NCI-H1105 treated with DMSO at 0.1 percent for 48 hours (cell line): ENCODE measurements at places on chromosomes 5 and 9.

DNA sequence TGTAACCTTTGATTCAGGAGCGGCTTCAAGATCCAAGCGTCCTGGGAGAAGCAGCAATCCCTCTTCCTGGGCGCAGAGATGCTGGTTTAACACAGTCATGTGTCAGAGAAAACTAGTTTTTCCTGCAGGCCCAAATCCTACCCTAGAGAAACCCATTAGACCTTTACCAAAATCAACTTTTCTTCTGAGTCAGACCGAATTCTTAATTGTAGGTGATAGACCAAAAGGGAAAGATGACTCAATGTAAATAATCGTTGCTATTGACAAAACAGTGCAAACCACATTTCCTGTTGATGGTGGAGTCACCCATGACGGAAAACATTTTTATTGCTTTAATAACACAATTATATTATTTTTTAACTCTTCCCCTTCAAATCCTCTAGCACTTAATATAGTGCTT, 40.1 kb downstream of the SLC1A1 start:
- no peak for DNase-seq

DNA sequence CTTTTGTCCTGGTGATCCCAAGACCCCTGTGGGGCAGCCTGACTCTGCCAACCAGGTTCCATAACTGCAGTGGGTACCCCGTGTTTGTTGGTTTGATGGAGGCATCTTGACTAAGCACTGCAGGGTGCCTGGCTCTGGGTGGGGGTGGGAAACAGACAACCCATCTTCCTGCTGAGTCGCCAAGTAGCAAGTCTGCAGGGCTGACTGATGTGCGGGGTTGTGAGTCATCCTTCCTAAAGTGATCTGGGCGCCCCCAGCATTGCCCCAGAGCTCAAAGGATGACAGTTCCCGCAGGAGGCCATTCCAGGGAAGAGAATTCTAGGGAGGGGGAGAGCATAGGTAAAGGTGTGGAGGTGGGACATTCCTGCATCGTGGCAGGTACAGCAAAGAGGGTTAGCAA, 23.5 kb downstream of the DAB2IP start:
- DNase-seq = no peak

DNA sequence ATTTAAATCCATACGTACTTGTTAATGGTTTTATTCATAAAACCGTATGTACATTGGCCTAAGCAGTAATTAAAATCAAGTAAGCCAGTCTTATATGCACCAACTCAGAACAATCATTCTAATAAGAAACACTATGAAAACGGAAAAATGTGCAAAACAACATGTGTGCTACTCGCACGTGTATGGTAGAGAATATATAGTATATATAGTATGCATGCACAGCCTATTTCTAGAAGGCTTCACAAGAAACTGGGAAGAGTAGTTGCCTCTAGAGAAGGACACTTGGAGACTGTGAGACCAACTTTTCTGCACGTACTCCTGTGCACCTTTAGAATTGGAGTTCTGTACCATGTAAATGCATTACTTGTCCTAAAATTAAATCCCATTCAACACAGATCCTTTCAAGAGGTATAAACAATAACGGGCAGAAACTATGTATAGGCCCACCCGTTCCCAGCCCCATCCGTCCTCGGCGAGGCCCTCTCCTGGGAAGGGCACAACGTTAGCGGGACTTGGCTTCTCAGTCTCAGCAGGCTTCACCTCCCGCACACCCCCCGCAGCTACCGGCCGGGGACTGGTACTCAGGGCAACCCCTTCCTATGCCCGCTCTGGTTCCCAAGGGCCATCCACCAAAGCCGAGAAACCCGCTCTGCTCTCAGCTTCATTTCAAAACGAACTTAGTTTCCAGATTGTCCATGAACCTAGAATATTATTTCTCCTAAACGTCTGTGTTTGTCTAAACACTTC, 2.0 kb downstream of the CDC14B start:
- no peak for DNase-seq

- DNase-seq = no peak
Measured at GRCh38 chr9:34862836-34863235, 95.2 kb upstream of the PHF24 start.

GRCh38 chr5:137867664-137868063, at the start of gene MYOT:
Gene MYOT (plus strand): TSS chr5:137867860. CDS start chr5:137870652, 2,792 bp downstream.
- DNase-seq = no peak

DNA sequence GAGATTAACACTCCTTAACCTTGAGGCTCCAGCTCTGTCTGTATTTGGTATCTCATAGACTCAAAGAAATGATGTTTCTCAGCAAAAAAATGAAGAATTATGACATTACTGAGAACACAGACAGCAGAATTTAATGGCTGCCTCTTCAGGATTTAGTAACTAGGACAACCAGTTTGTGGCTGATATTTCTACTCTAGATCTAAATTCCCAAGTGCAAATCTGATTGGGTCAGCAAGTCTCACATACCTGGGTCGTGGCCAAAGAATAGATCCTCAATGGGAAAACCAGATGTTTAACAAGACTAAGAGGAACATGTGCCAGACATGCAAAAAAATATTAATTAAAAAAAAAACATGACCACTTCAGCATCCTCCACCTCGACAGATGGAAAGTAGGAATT, 608.9 kb downstream of the DTWD2 start:
- DNase-seq = no peak

DNA sequence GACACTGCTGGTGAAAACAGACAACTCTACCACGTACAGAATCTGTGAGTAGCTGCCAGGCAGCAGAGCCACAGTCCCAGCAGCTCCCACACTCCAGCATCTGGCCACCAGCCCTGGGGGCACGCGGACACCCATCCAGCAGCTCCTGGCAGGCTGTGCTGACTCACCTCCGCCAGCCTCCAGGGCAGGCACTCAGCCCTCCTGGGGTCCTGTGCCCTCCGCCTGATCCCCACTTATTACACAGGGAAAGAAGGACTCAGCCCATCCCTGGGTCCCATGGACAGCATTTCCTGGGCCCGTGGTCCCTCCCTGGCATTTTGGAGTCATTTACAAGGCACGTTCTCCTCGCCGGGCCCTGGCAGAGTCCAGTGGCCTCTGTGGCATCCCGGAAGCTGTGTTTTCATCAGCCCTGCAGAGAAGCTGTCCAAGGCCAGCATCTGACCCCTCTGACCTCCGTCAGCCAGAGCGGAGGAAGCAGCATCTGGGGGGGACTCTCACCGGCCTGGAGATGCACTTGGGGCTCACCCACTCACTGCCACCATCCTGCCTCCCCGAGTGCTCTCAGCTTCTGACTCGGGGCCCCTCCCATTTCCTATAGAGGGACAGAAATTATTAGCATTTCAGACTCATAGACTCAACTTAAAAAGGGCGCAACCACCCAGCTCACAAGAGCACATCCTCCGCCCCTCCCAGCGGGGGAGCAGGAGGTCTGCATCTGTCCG, 21.6 kb downstream of the PAEP start:
- no peak for DNase-seq

DNA sequence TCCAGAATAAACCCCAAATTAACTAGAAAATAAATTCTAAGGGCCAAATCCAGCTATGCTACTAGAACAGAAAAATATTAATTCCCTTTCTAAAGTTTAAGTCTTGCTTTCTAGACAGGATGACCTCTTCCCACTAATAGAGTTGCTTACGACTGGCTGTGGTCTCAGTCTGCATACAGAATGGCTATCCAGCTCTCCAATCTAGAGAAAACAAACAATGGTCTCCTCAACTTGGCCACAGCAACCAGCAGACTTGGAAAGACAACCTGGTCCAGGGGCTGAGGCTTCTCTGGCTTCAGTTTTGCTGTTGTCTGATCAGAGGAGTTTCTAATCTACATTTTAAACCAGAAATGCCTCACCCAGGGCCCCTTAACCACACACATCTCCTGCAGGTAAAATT, 28.9 kb downstream of the RASEF start:
- no peak for DNase-seq

GRCh38 chr9:97310896-97311295, 3.4 kb downstream of the CCDC180 start:
- DNase-seq = no peak

GRCh38 chr5:150411245-150411979, 1.3 kb downstream of the CD74 start:
- DNase-seq = no peak

DNA sequence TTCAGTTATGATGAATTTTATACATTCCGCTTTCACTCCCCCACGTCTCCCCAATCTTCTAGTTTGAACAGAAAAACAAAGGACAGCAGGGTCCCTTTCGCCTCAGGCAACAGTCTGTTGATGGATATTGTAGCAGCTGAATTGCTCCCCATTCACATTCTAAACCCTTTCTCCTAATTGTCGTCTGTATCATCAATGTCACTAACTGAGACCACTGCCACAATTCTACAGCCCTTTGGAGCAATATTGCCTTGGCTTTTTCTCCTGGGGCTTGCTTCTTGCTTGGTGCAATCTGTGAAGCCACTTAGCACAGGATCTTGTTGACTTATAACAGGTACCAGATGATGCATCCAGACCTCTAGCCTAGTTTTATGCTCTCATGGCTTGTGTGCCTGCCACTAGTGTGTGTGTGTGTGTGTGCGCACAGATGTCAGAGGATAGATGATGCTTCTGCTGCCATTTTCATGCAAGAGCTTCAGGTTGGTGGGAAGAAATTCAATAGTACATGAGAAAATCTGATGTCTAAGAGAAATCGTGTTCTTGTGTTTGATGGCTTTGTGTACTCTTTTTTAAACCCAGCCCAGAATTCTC, 195.2 kb upstream of the ISL1 start:
- DNase-seq = no peak

GRCh38 chr5:10192309-10192708, 57.4 kb downstream of the ATPSCKMT start:
- no peak for DNase-seq

- DNase-seq = no peak
Measured at GRCh38 chr5:83277953-83278352, 193.6 kb upstream of the VCAN start.

GRCh38 chr9:72601615-72602014, 80.2 kb downstream of the TMC1 start:
- DNase-seq = no peak

- no peak for DNase-seq
Measured at GRCh38 chr5:135831439-135831838, 3.0 kb upstream of the SLC25A48 start.

DNA sequence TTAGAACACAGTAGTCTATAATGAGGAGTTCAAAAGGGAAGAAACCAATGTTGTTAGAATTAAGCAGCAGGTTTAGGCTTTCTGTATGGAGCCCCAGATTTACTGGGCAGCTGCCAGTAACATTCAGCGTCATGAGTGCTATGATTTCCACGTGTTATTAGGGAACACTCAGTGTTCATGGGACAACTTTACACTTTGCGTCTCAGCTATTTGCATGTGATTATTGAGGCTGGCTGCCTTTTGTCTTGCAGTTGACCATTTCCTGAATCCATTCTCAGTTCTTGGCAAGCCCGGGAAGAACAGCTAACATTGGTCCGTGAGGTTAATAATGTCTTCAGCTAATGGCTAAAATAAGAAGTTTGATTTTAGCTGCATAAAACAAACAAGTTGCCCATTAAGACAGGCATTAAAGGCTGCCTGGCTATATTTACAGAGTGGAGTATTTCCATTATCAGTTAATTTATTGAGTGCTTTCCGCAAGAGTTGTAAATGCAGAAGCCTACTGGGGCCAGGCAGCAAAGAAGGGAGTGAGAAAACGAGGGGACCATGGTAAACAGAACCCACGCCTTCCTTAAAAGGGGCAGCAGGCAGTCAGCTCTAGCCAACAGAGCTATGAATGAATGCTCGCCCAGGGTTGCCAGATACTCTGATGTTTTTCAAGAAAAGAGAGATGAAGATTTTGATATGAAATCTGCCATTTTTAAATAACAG, 120.9 kb downstream of the PIP5K1B start:
- peak; percentile 80 for DNase-seq

- peak; percentile 40 for DNase-seq
Measured at GRCh38 chr9:119487118-119487827, 118.0 kb upstream of the BRINP1 start.

- no peak for DNase-seq
Measured at GRCh38 chr9:36818965-36819870, 214.8 kb downstream of the PAX5 start.

- no peak for DNase-seq
Measured at GRCh38 chr9:137382444-137383080, 40.4 kb downstream of the EXD3 start.

- DNase-seq = no peak
Measured at GRCh38 chr5:133754575-133755169, 142.3 kb upstream of the FSTL4 start.

DNA sequence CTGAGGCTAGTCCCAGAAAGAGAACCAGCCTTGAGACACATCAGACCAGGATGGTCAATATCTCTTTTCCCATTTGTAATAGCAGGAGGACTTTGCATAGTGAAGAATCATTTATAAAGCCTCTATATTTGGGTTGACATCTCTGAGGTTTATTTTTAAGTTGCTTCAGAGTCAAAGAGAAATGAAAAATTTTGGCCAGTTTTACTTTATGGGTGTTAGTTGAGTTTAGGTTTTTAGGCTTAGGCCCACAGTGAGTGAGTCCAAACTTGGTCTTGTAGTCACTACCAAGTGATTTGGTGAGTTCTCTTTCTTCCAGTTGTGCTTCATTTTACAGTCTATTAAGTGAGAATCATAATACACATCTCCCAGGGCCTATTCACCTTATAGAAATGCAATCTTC, 5.3 kb upstream of the MEF2C start:
- DNase-seq = no peak

DNA sequence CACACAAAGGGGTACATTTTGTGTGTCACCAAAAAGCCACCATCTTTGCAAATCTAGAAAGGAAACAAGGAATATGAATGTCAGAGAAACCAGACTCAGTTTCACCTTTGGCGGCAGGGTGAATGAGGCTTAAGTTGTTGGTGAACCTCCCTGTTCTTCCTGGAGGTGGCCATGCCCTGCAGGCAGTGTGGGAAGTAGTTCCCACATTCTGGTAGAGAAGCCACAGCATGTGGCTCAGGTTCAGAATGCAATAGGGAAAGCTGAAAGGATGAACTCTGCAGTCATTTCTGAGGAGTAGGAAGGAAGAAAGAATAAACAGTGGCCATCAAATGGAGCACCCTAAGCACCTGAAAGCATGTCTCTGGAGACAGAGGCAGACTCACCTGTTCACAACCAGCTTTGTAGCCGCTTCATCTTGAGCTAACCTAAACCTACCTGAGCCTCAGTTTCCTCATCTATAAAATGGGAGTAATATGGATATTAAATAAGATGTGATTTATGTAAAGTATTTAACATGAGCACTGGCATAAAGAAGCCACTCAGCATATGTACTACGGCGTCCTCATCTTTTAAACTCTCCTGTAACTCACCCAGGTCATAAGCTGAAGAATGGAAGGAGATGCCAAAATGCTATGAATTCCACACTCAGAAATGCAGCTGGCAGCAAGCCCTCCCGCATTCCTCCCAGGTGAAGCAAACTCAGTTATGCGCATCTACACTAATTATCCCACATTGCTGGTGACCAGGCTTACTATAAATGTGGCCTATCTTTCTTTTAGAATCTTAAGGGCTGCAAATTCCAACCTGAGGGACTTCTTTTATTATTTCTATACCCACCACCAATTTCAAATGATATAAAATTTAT, 86.0 kb downstream of the ZNF608 start:
- DNase-seq = no peak

- DNase-seq = no peak
Measured at GRCh38 chr9:77735494-77735893, 87.4 kb upstream of the GNA14 start.

- DNase-seq = no peak
Measured at GRCh38 chr9:37300620-37301019, 121.9 kb upstream of the GRHPR start.
